ENCODE measurements at places on chromosomes 11 and 22.
A peak's percentile ranks its signal among the peaks of the same experiment; 100 is the strongest.

- no peak for DNase-seq
These were observed 18.9 kb upstream of the SUSD2 start for GRCh38 chr22:24162436-24162835.

DNA sequence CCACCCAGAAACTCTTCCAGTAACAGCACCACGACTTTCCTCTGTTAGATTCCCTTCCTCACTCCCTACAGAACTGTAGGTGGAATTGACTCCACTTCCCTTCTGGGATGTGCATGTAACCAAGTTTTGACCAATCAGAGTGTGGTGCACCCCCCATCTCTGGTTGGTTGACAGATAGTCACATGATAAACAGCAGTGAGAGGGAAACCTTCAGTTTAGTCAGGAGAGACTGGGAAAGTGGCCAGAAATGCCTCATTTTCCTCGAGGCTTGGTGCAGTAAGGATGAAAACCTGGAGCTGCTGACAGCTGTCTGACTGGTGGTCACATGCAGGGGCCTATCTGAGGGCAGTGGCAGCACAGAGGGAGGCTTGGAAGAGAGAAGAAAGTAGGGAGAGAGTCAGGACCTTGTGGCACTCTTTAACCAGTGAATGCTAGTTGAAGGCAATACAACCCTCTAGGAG, 67.3 kb upstream of the GRK3 start:
- DNase-seq = no peak

DNA sequence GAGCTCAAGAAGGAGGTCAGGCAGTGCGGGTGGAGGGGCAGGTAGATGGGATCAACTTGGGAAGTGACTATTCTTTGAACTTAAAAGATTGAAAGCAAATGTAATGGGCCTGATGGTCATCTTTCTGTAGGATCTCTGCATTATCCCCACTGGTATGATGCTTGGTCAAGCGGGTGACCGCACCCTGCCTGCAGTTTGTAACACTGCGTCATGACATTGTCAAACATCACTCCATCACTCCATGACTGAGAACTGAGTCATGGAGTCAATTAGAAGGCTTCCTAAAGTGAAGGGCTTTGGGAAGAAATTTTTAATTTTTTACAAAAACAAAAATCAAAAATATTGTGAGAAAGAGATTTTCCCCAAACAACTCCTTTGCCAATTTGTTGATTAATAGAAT, 62.4 kb upstream of the BMAL1 start:
- DNase-seq = no peak

GRCh38 chr11:106540001-106540400, 462.5 kb downstream of the AASDHPPT start:
- DNase-seq = no peak

DNA sequence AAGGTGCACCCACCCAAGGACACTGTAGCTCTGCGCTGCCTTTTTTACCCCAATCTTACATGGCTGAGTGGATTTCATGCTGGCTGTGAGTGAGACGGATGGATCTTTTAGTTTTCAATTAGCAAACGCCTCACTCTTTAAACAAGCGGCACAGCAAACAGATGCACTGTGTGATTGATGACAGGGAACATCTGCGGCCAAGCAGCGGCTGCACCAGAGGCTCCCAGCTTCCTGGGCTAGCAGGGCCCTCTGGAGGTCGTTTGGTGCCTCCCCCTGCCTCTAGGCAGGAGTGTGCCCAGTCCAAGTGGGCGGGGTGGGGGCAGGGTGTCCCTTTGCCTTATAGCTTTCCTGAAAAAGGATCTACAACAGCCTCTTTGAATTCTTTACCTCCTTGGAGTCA, 2.1 kb upstream of the DRD2 start:
- DNase-seq = no peak

DNA sequence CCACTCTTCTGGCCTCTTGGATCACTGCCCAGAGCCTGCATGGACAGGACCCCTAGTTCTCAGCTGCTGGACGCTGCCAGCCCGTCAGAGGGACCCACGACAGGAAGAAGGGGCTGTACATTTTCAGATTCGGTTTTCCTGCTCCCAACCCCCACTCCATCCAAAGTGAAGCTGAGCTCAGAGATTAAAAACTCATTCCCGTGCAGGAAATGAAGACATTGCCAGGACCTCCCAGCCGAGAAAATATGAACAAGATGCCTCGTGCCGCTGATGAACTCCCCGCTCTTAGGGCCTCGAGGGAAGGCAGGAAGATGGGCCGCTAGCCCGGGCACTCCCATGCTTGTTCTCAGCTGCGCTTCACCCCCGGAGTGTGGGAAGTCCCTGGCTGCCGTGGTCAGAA, 36.1 kb downstream of the RPUSD4 start:
- no peak for DNase-seq

DNA sequence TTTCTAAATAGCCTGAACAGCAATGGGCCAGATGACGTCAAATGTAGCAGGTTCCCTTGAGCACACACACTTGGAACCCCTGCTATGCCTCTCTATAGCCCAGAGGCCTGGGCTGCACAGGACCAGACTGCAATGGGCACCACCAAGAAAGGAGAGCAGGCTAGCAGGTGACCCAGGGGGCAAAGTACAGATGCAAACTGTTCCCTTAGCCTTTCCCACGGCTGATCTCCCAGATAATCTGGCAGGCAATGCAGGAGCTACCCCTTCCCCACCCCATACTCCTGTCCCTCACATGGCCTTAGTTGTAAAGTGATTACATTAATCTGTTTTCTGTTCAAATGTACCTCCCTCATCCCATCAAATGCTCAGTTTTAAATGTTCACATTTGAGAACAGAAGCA, 41.3 kb downstream of the SMCO4 start:
- DNase-seq = no peak

DNA sequence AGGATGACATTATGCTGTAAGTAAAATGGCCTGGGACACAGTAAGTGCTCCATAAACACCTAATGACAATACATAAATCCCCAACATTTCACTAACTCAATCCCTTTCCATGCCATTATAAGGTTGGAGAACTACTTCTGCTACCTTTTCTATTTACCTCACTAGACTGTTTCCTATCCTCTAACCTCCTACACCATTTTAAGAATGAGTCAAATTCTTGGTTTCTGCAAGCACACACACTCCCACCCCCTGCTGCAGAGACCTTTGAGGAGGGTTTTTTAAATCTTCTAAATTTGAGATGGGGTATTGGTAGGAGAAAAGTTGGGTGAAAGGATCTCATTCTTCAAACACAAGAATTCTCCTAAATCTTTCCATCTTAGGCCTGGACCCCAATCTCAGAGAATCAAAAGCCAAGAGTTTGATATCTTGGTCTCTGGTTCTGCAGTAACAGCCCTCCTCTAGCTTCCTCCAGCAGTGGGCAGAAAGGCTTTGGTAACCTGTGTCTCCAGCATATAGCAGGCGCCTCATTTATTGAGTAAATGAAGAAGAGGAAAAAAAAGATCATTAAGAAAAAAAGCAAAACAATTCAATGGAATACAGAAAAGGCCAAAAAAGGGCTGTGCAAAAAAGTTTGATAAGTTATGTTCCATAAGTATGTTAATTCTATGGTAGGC, 42.3 kb downstream of the SYTL2 start:
- no peak for DNase-seq

DNA sequence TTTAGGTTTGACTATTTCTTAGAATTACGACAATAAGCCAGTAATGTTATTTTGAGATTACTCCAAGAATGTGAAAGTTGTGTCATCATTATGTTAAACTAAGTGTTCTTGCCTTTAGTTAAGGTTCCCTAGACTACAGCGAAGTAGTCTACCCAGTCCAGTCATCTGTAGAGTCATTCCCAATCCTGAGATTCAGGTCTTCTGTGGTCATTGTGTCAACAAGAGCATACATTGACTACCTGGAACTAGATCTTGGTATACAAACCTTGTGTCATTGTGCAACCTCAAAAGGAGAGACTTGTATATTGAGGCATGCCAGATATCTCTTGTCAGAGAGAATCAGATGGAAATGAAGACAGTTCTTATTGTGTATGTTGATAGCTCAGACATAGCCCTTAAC, 115.9 kb downstream of the ATM start:
- DNase-seq = no peak

DNA sequence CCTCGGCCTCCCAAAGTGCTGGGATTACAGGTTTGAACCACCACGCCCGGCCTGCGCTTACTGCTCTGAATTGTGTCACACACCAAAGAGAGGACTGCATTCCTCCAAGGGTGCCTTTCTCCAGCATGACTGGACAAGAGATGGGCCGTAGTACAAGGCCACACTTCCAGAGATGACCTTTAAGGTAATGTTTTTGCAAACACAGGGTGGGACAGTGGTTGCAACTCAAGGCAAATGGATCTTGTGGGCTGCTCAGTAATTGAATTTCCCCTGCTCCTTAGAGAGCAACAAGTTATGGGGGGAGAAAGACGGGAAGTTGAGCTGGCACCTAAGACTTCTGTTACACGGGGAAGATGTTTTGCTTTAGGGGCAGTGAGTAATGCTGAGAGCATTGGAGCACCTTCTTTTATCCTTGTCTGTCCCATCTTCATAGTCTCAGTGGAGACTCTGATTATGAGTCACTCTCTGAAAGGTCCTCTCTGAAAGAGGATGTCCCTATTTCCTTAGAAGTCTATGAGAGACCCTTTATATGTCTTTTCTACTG, 66.3 kb downstream of the C11orf91 start:
- DNase-seq = no peak

DNA sequence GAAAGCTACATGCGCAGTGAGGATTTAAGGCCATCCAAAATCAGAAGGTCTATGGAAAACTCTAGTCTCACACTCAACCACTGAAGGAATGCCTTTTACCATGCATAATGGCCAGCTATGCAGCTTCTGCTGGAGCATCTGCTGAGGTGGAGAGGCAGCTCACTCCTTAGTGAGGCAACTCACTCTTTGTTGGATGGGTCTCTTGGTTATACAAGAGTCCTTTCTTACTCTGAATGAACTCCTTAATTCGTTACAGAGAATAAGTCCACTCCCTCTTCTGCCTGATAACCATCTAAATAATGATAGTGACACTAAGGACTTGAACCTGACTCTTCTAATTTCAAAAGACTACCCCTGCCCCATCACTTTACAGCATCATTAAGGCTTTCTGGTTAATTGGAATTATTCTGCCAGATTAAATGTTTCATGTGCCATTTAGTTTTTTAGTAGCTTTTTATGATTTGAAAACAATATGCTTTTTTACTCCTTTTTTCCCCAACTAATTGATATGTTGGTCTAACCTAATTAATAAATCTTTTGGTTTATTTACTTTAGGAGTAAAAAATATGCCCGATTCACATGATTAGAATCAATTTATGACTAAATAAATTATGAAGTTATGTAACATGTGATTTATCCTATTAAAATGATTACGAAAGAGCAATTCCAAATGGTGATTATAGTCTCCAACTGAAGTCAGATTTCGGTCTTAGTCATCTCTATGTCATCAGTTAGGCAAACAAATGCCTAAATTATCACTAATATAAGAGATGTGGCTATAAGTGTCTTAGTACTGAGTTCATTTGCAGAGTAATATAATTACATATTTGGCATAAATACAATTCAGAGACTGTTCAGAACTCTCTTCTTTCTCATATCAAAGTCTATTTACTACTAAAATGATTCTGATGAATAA, 286.7 kb upstream of the CCDC90B start:
- DNase-seq = no peak

- DNase-seq = no peak
These were observed 342.7 kb downstream of the TENM4 start for GRCh38 chr11:79098146-79098545.

DNA sequence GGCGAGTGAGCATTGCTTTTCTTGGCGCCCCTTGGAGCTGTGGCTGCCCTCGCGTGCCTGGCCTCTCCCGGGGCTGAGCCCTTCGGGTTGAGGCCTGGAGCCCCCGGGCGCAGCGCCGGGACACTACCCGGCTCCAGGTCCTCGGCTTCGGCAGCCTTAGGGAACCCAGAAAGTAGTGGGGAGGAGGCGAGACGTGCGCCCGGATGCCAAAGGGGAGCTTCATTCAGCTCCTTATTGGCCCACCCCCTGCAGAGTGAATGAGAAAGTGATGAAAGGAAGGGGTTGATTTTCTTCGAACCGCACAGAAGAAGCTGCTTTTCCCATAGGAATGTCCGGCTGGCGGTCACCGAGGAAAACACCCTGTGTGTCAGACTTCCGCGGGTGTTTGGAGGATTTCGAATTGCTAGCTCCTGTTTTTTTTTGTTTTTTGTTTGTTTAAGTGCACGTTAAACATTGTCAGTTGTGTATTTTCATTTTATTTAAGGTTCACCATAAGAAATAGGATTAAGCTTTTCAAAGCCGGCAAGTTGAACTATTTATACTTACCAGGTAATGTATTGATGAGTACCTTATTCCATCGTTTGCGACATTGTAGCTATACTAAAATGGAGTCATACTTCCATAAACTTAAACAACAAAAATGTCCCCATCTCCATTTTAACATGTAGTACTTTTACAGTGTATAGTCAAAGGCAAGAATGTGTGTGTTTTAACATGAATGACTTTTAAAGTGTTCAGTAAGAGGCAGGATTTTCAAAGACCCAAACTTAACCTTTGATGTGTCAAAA, 841 bp upstream of the EIF4G2 start:
- DNase-seq = no peak

- DNase-seq = no peak
These were observed 38.9 kb downstream of the TBC1D22A start for GRCh38 chr22:46801331-46801811.

- no peak for DNase-seq
These were observed 153.9 kb downstream of the INSC start for GRCh38 chr11:15268598-15268997.

DNA sequence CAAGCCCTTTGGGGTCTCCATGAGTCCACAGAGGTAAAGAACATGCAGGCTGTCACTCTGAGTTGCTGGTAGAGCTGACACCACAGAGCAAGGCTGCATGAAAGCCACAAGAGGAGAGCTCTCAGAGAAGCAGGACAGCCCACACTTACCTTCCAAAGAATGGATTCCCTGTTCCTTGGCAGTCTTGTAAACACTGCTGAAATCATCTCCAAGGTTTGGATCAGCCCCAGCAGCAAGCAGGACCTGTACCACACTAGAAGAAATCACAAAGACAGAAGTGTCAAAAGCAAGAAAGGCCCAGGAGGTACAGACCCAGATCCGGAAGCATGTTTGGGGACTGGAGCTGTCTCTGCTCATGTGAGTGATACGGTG, 54.2 kb downstream of the CLPB start:
- no peak for DNase-seq

GRCh38 chr11:65110354-65110861, 1.3 kb upstream of the TM7SF2 start:
- peak; percentile 99 for DNase-seq

DNA sequence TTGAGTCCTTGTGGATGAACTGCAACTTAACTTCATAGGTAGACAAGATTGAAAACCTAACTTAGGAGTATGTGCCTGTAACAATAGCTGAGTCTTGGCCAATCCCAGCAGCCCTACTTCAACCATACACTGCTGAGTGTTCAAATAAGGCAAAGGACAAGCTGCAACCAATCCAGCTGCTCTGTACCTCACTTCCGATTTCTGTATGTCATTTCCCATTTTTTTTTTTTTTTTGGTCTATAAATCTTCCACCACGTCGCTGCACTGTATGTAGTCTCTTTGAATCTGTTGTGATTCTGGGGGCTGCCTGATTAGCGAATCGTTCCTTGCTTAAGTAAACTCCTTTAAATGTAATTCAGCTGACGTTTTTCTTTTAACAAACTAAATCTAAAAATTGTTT, 35.4 kb upstream of the FLI1 start:
- no peak for DNase-seq
